A549 treated with CpdA at 1 μM for 4 hours (cell line): ENCODE measurements at places on chromosomes 7 and 10. TPM values are rescaled to one million over a fixed set of nuclear protein-coding genes. Genes with fewer than 3 reads are reported as not detected.

SYCE1 gene
- not detected in 5 replicates for total RNA-seq

SPDYE6 gene
- total RNA-seq = not detected in 5 replicates

LIPM gene
- not detected in 5 replicates for total RNA-seq

COX19 gene
- 6.0 to 7.8 TPM (median 6.6 TPM) in 5 replicates for total RNA-seq

ZNF25 gene
- total RNA-seq = 1.2 to 2.3 TPM (median 1.7 TPM) in 5 replicates

PLOD3 gene
- total RNA-seq = 66.5 to 84.1 TPM (median 82.2 TPM) in 5 replicates

CALML3 gene
- total RNA-seq = not detected in 5 replicates

PRSS37 gene
- total RNA-seq = not detected in 5 replicates
